ENCODE measurements at places on chromosomes 5 and 9.

DNA sequence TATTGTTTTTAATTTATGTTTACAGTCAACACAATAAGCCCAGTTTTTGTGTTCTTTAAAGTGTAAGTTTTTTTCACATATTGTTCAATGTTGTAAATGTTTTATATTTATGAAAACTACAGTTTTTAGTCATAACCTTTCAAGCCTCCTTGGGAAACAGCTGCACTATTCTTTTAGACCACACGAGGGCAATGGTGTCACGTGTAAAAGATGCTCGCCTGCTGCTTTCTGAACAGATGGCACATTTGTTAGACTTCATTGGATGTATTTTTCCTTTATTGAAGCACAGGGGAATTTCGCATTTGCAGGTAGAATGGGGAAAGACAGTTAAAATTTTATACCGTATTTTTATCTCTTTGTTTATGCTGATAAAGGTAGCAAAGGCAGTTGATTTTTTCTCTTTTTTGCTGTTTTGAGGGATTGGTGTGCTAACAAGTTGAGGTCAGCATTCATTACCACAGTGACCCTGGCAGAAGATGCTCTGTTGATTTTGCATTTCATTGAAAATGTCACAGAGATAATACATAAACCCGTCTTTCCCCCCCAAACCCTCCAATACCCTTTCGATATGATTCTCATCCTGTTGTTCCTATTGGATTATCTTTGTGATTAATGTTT, 59.0 kb downstream of the MAT2B start:
- H3K36me3 ChIP-seq, result no peaks in the 10 kb centered on the region
- peaks cover 45% of the 10 kb centered on the region for H3K27me3 ChIP-seq
- H3K4me3 ChIP-seq, result no peak overlapping the region
- peaks cover 14% of the 10 kb centered on the region for H3K4me1 ChIP-seq

GRCh38 chr5:35416217-35416988, 186.1 kb upstream of the PRLR start:
- H3K4me1 ChIP-seq, result no peaks in the 10 kb centered on the region
- H3K4me3 ChIP-seq, result no peak overlapping the region
- DNase-seq, result no peak
- H3K36me3 ChIP-seq, result no peaks in the 10 kb centered on the region
- no peak overlapping the region for H3K27ac ChIP-seq

- peaks cover 9% of the 10 kb centered on the region for H3K4me1 ChIP-seq
- H3K36me3 ChIP-seq, result no peaks in the 10 kb centered on the region
- no peak overlapping the region for H3K27ac ChIP-seq
- DNase-seq, result no peak
Observed at GRCh38 chr9:31390403-31391025, 993.9 kb upstream of the ACO1 start.

DNA sequence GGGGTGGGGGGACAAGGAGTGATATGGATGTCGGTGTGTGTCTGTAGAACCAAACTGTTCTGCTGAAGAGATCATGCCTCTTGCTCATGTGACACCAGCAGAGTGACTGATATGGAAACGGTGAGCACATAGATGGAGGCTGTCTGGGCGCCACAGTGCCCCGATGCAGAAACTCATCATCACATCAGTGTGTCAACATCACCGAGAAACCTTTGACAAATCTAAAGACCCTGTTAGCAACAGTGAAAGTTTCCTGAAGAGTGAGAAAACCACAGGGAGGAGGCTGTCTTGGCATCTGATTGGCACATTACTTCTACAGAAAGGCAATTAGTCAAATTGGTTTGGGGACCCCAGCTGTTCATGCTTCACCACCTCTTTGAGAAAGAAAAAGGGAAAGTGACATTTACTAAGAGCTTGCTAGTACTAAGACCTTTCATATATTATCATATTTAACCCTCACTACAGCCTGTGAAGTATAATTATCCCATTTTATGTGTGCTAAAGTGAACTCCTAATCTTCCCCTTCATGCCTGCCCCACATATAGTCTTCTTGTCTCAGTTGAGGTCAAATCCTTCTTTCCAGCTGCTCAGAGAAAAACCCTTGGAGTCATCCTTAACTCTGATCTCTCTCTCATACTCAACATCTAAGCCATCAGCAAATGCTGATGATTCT, 25.6 kb downstream of the CSF2 start:
- no peak overlapping the region for H3K4me3 ChIP-seq
- peaks cover 19% of the 10 kb centered on the region for H3K4me1 ChIP-seq

- H3K36me3 ChIP-seq, result peaks cover 6% of the 10 kb centered on the region
- no peaks in the 10 kb centered on the region for H3K27me3 ChIP-seq
- no peak for DNase-seq
- no peaks in the 10 kb centered on the region for H3K4me1 ChIP-seq
- no peak overlapping the region for H3K4me3 ChIP-seq
Observed at GRCh38 chr9:109391176-109391575, 70.3 kb upstream of the EPB41L4B start.

DNA sequence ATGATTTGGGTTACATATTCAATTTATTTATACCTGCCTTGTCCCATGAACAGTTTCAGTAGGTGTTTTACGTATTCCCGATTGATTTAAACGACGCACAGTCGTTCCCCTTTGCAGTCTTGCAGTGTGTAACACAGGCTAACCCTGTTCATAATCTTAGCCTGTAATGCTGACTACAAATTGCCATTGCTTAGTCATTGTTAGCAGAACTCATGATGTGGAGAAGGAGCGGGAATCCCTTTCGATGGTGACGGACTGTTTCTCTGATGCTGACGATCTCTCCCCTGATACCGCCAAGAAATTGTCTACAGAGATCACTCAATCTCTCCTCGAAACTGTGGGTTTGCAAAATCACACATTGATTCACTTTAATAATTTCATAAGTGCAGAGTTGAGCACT, 93.2 kb downstream of the MRPL36 start:
- no peak overlapping the region for H3K27ac ChIP-seq
- H3K4me1 ChIP-seq, result no peaks in the 10 kb centered on the region
- no peaks in the 10 kb centered on the region for H3K36me3 ChIP-seq

DNA sequence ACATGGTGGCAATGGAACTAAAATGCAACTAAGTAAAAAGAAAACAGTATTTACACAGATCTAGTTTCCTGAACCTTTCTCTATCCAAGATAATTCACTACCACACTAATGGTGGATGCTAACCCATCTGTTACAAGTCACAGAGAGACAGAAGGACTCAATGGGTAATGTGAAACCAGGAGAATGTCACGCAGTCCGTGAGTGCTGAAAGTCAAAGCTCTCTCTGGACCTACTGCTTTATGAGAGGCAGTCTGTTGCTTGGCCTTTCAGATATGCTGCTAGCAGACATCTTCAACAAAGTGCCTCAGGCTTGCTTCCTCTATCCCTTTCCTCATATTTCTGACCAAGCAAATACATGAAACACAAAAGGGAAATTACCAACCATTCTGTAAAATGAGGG, 69.0 kb upstream of the GLRX start:
- peaks cover 74% of the 10 kb centered on the region for H3K36me3 ChIP-seq
- DNase-seq, result no peak
- H3K4me1 ChIP-seq, result no peaks in the 10 kb centered on the region
- no peak overlapping the region for H3K4me3 ChIP-seq

Data from upper lobe of right lung (tissue), 1 donor.